Activated T-cell treated with anti-CD3 and anti-CD28 coated beads, Interleukin-2, amount 50 U/mL, for 72 hours (primary cell): ENCODE measurements at places on chromosomes 11 and 22. TPM values are rescaled to one million over a fixed set of nuclear protein-coding genes. Genes with fewer than 3 reads are reported as not detected.

GRCh38 chr11:96318399-96318798 lies 24.6 kb downstream of the MAML2 start:
- H3K27ac ChIP-seq = peak overlapping the region; percentile 90
- peaks cover 94% of the 10 kb centered on the region for H3K4me1 ChIP-seq
- H3K27me3 ChIP-seq = no peaks in the 10 kb centered on the region
- DNase-seq = no peak
- H3K36me3 ChIP-seq = peaks cover 38% of the 10 kb centered on the region
- peak overlapping the region; percentile 72 for H3K4me3 ChIP-seq

DNA sequence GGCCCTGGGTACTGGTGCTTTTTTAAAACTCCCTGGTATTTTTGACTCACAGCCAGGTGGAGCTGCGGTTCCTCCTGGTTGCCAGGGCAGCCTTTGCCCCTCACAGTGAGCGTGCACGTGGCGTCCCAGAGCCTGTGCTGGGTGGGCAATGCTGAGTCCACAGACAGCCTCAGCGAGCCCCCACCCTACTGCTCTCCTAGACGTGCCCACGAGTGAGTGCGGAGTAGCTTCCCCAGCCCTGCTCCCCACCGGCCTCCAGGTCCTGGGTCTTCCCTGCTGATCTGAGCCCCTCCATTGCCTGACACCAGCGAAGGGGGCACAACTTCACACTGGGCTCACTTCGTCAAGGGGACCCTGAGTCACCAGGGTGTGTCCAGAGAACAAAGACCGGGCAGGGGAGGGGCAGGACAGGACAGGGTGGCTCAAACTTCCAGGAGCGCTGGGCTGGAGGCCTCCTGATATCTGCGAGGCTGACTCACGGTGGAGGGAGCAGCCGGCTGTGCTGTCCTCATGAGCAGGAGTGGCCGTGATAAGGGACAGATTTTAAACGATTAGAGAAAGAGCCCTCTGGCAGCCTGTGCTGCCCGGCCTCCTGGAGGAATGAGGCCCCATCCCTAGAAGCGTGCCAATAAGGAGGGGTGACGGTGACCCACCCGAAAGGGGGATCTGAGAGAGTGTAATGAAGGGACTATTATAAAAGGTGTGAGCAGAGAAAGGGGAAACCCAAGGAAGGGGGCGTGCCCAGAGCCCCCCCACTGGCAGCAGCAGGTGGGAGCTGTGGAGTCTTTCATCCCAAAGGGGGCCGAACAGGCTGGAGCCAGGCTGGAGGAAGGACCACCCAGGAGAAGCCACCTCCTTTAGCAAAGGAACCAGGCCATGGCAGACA lies 129.3 kb upstream of the FGF3 start:
- no peak for DNase-seq
- H3K27ac ChIP-seq = no peak overlapping the region
- no peaks in the 10 kb centered on the region for H3K27me3 ChIP-seq
- no peaks in the 10 kb centered on the region for H3K4me1 ChIP-seq
- no peaks in the 10 kb centered on the region for H3K36me3 ChIP-seq

DNA sequence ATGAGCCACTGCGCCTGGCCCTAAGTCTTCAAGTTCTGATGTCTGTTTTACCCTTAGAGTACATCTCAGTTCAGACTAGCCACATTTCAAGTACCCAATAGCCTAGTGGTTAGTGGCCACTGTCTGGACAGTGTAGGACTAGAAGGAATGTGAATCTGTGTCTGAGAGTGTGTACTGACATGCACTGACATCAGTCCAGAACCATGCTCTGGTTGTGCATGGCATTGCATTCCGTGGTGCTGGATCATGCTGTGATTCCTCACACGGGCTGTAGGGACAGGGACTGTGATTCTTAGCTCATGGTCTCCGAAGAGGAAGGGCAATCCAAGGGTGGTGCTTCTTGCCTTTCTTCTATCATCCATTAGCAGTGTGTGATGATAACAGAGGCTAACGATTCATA lies 41.1 kb downstream of the AMOTL1 start:
- no peaks in the 10 kb centered on the region for H3K36me3 ChIP-seq
- no peaks in the 10 kb centered on the region for H3K27me3 ChIP-seq
- no peak overlapping the region for H3K4me3 ChIP-seq
- no peak overlapping the region for H3K27ac ChIP-seq

DNA sequence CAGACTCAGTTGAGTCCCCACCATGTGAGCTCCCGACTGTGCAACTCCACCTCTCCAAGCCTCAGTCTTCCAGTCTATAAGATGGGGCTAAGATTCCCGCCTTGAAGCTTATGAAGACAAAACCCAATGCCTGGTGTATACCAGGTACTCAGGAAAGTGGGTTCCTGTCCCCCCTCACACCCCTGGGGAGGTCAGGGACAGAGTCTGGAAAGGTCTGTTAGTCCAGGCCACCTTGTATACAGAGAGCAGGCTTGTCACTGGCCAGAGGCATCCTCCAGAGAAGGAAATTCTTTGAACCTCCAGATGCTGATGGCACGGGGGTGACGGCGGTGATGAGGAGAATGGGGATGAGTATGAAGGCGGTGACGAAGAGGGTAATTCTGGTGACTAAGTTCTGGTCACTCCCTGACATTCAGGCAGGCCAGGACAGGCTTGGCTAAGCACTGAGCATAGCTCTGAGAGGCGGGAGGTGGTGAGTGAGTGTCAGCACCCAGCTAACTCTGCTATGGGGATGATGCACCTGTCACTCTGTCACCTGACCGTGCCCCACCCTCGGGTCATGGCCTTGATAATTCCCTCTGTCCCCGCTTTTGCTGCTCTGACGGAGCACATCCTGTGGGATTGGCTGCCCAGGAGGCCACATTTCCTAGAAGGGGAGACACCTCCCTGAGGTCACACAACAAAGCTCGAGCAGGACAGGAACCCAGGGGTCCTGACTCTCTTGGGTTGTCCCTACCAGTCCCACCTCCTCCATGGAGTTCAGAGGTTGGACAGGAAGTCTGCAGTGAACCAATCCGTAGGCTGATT lies 30.9 kb upstream of the CSNK1E start:
- H3K36me3 ChIP-seq = peaks cover 2% of the 10 kb centered on the region
- no peak overlapping the region for H3K27ac ChIP-seq
- H3K27me3 ChIP-seq = peaks cover 5% of the 10 kb centered on the region
- H3K4me1 ChIP-seq = no peaks in the 10 kb centered on the region
- no peak for DNase-seq
- no peak overlapping the region for H3K4me3 ChIP-seq

GRCh38 chr11:1276041-1276790 lies 33.2 kb downstream of the TOLLIP start:
- no peak overlapping the region for H3K27ac ChIP-seq
- H3K4me3 ChIP-seq = no peak overlapping the region
- DNase-seq = no peak
- no peaks in the 10 kb centered on the region for H3K4me1 ChIP-seq
- no peaks in the 10 kb centered on the region for H3K27me3 ChIP-seq
- H3K36me3 ChIP-seq = peaks cover 1% of the 10 kb centered on the region

GRCh38 chr11:85438328-85438727 lies 188.8 kb downstream of the DLG2 start:
- H3K4me1 ChIP-seq = no peaks in the 10 kb centered on the region
- no peak overlapping the region for H3K27ac ChIP-seq
- H3K4me3 ChIP-seq = no peak overlapping the region
- H3K36me3 ChIP-seq = peaks cover 7% of the 10 kb centered on the region
- no peaks in the 10 kb centered on the region for H3K27me3 ChIP-seq

GRCh38 chr11:7551571-7551970 lies 37.8 kb downstream of the PPFIBP2 start:
- H3K36me3 ChIP-seq = no peaks in the 10 kb centered on the region
- H3K27ac ChIP-seq = no peak overlapping the region
- H3K27me3 ChIP-seq = no peaks in the 10 kb centered on the region
- H3K4me3 ChIP-seq = no peak overlapping the region
- peaks cover 3% of the 10 kb centered on the region for H3K4me1 ChIP-seq

- peak within 1 kb of the TSS; percentile 69 for H3K4me3 ChIP-seq
- H3K27ac ChIP-seq = no peak within 1 kb of the TSS
- no peaks in the 10 kb centered on the region for H3K4me1 ChIP-seq
- peaks cover 58% of the 10 kb centered on the region for H3K27me3 ChIP-seq
- no peaks in the 10 kb centered on the region for H3K36me3 ChIP-seq
Measured at GRCh38 chr11:90134478-90135003, at the start of gene NAALAD2. Gene NAALAD2, plus strand, starts transcription at chr11:90134663. Its CDS starts 96 bp downstream, at chr11:90134759.

GRCh38 chr22:20128902-20129746 lies 2.5 kb upstream of the ZDHHC8 start:
- H3K27me3 ChIP-seq = no peaks in the 10 kb centered on the region
- peaks cover under 1% of the 10 kb centered on the region for H3K36me3 ChIP-seq
- H3K27ac ChIP-seq = peak overlapping the region; percentile 54
- peaks cover 40% of the 10 kb centered on the region for H3K4me1 ChIP-seq

- H3K27me3 ChIP-seq = peaks cover 40% of the 10 kb centered on the region
- peak overlapping the region; percentile 75 for H3K4me3 ChIP-seq
- peaks cover 10% of the 10 kb centered on the region for H3K4me1 ChIP-seq
Measured at GRCh38 chr11:61587951-61588727, 7.3 kb upstream of the SYT7 start.

- H3K4me1 ChIP-seq = peaks cover 13% of the 10 kb centered on the region
- no peaks in the 10 kb centered on the region for H3K27me3 ChIP-seq
- H3K36me3 ChIP-seq = peaks cover 6% of the 10 kb centered on the region
- DNase-seq = no peak
- H3K27ac ChIP-seq = no peak overlapping the region
Measured at GRCh38 chr11:124678416-124678815, 4.7 kb downstream of the SPA17 start.

- no peaks in the 10 kb centered on the region for H3K27me3 ChIP-seq
- peaks cover 2% of the 10 kb centered on the region for H3K36me3 ChIP-seq
- H3K27ac ChIP-seq = no peak overlapping the region
- peaks cover 10% of the 10 kb centered on the region for H3K4me1 ChIP-seq
Measured at GRCh38 chr11:46049325-46049897, 71.8 kb downstream of the PHF21A start.

- no peak overlapping the region for H3K4me3 ChIP-seq
- no peaks in the 10 kb centered on the region for H3K4me1 ChIP-seq
- no peak for DNase-seq
- no peaks in the 10 kb centered on the region for H3K36me3 ChIP-seq
- no peak overlapping the region for H3K27ac ChIP-seq
Measured at GRCh38 chr22:23061471-23062280, 8.6 kb upstream of the GNAZ start.

DNA sequence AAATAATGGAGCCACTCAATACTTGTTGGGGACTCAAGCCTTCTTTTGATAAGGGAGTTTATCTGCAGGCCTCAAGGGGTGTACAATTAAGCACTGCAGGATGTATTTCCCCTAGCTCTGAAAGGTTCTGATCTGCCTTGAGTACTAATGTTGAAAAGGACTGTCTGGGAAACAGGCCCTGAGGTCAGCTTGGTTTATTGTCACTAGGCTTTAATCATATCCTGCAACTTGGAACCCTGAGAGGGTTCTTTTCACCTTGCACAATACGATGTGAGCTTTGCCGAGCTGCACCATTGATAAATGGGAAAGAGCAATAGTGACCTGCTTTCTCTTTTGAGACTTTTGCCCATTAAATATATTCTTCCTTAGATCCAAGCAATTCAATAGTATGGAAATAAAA lies 31.6 kb upstream of the HORMAD2 start:
- H3K36me3 ChIP-seq = no peaks in the 10 kb centered on the region
- no peak for DNase-seq
- no peak overlapping the region for H3K4me3 ChIP-seq
- peaks cover 11% of the 10 kb centered on the region for H3K4me1 ChIP-seq
- no peak overlapping the region for H3K27ac ChIP-seq

- H3K27me3 ChIP-seq = no peaks in the 10 kb centered on the region
- no peaks in the 10 kb centered on the region for H3K36me3 ChIP-seq
- H3K4me1 ChIP-seq = peaks cover 8% of the 10 kb centered on the region
- DNase-seq = no peak
- H3K27ac ChIP-seq = no peak overlapping the region
Measured at GRCh38 chr22:23685205-23685784, 5.5 kb upstream of the RGL4 start.

- H3K4me1 ChIP-seq = no peaks in the 10 kb centered on the region
- no peak overlapping the region for H3K4me3 ChIP-seq
- DNase-seq = no peak
- H3K27me3 ChIP-seq = peaks cover 20% of the 10 kb centered on the region
- H3K36me3 ChIP-seq = no peaks in the 10 kb centered on the region
Measured at GRCh38 chr11:126599217-126599897, 243.9 kb downstream of the ST3GAL4 start.

- H3K27ac ChIP-seq = no peak overlapping the region
- no peaks in the 10 kb centered on the region for H3K4me1 ChIP-seq
- no peaks in the 10 kb centered on the region for H3K27me3 ChIP-seq
Measured at GRCh38 chr11:39221550-39222138, 2237.8 kb downstream of the LRRC4C start.

DNA sequence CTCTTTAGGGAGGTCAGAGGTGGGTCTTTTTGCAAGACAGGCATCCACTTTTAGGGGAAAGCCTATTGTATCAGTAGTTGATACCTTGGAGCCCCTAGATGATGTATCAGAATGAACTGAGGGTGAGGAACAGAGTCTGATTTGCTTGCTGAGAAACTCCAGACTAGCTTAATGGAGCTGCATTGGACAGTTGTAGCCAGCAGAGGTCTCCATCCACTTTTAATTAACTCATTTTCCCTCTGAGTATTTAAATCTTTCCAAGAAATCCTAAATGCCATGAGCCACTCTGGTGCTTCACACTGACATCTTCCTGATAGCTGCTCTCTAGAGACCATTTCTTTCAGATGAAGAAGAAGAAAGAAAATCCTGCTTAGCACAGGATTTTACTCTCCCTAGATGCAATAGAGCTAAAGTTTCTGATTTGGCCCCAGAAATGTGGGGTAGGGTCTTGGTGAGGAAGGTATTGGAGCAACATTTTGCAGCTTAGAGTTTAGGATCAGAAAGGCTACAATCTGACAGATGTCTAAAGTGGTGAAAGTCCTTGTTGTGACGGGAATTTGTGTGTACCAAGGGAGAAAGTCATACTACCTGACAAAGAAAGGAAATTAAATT lies 38.0 kb downstream of the EXT2 start:
- H3K36me3 ChIP-seq = peaks cover 10% of the 10 kb centered on the region
- no peak overlapping the region for H3K27ac ChIP-seq
- H3K27me3 ChIP-seq = no peaks in the 10 kb centered on the region
- DNase-seq = no peak

DNA sequence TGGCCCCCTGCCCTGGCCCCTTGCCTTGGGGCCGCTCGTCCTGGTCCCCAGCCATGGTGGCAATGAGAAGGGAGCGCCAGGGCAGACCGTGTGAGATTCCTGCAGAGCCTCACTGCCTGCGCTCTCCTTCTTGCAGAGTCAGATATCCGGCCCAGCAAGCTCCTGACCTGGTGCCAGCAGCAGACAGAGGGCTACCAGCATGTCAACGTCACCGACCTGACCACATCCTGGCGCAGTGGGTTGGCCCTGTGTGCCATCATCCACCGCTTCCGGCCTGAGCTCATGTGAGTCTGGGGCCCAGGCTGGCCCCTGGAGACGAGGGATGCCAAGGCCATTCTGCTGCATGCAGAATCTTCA lies 114.1 kb downstream of the MICAL2 start:
- H3K4me1 ChIP-seq = peaks cover 54% of the 10 kb centered on the region
- peak; percentile 95 for DNase-seq
- H3K27me3 ChIP-seq = no peaks in the 10 kb centered on the region
- peak overlapping the region; percentile 95 for H3K27ac ChIP-seq

GRCh38 chr11:131254254-131254653 lies 116.2 kb upstream of the NTM start:
- no peaks in the 10 kb centered on the region for H3K4me1 ChIP-seq
- no peak overlapping the region for H3K4me3 ChIP-seq
- peaks cover 7% of the 10 kb centered on the region for H3K27me3 ChIP-seq
- H3K27ac ChIP-seq = no peak overlapping the region
- H3K36me3 ChIP-seq = no peaks in the 10 kb centered on the region

The ASCL2 gene
- total RNA-seq = 0.38 TPM

The ESAM gene
- total RNA-seq = 1.1 TPM

The HORMAD2 gene
- total RNA-seq = 0.12 TPM

The SCARF2 gene
- 1.4 TPM for total RNA-seq

The H19 gene
- total RNA-seq = not detected

The LUZP2 gene
- not detected for total RNA-seq

The CHRNA10 gene
- total RNA-seq = 2.8 TPM

The TRPM5 gene
- 0.07 TPM for total RNA-seq
